NCI-H774 (cell line): ENCODE measurements at places on chromosomes 3 and 15.

GRCh38 chr15:66101715-66102395 is 151.7 kb downstream of the MEGF11 start:
- DNase-seq: no peak

DNA sequence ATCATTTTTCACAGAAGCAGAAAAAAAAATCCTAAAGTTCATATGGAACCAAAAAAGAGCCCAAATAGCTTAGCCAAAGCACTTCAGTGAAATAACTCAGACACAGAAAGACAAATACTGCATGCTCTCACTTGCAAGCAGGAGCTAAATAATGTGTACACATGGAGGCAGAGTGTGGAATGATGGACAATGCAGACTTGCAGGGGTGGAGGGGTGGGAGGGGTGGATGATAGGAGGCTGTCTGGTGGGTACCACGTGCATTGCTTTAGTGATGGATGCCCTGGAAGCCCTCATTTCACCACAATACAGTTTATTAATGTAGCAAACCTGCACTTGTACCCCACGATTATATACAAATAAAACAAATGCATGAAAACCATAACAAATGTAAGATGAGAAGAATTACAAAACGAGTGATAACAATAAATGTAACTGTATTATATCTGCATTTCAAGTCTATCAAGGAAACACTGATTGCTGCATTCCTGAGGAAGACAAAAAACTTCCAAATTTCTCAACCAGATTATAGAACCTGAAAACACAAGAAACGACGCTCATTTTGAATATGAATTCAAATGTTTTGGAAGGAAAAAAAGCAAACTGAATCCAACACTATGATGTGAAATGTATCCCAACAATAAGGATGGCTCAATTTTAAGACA is 96.5 kb downstream of the DLG1 start:
- DNase-seq: no peak

DNA sequence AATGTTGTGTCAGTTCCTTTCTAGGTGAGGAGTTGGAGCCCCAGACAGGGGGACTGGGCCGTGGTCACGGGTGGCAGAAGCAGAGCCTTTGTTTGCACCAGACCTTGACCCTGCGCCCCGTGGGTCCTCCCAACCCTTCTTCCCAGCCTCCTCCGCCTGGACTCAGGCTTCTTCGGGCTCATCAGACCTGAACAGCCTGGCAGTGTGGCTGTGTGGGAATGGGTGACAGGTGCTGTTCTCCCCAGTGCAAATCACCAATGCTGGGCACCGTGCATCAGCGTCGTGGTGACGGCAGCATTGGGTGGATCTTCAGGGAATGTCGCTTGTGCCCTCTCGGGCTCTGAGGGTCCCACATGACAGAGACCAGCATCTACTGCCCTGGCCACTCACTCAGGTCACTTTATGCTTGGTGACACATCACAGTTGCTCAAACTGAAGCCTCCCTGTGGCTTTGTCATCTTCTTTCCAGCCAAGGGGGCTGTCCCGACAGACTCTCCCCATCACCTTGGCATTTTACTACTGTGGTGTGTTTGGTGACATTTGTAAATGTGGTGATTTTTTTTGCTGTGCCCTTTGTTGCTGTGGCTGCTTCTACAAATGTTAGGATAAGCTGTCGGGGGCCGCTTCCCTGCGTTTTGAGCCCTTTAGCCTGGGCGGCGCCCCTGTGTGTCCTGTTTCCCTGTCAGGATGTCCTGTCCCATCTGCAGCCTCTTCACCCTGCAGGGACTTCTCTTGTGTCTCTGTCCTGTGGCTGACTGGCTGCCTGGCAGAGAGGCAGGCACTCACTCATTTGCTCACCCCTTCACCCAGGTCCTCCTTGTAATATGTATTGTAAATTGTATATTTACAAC is 14.5 kb downstream of the APBA2 start:
- no peak for DNase-seq

DNA sequence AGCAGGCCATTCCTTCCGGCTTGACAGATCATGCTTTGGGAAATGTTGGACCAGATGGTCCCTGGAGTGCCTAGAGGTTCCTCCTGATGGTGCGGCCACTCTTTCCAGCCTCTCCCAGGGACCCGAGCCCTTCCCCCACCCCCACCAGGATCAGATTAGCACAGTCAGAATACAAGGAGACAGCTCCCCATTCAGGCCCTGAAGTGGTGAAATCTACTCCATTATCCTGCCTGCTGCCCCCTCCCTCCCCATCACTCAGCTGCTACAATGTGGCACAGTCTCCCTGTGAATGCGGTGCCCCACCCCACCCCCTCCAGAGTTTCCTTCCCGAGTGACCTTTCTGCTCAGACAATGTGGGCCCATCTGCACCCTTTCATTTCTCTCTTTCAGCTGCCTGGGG is 29.4 kb downstream of the RNU5B-1 start:
- no peak for DNase-seq

DNA sequence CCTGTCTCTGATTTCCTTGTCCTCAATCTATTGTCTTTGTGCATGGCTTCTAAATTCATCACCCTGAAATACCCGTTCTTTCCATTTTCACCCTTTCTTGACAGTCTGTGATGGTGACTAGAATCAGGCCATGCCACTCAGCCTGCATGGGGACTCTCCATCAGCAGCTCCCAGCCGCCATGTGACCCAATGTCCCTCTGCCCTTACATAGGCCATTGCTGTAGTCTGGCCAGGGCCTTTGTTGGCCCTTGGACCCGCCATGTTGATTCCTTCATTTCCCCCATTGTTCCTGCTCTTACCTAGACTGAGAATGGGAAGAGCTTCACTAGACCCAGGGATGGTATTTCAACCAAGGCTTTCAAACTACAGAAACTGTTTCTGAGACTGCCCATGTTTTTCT is 45.8 kb downstream of the SPSB4 start:
- no peak for DNase-seq

DNA sequence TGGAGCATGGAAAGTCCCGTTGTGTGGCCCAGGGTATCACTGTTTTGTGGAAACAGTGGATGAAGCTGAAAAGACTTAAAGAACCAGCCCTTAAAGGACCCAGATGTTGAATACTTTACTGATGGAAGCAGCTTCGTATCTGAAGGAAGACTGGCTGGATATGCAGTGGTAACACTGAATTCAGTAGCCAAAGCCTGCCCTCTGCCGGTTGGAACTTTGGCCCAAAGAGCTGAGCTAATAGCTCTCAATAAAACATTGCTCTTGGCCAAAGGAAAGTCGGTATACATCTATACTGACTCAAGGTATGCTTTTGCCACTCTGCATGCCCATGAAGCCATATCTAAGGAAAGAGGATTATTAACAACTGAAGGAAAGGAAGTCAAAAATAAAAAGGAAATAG is 885.4 kb downstream of the PDCD6IP start:
- DNase-seq: peak; percentile 29

DNA sequence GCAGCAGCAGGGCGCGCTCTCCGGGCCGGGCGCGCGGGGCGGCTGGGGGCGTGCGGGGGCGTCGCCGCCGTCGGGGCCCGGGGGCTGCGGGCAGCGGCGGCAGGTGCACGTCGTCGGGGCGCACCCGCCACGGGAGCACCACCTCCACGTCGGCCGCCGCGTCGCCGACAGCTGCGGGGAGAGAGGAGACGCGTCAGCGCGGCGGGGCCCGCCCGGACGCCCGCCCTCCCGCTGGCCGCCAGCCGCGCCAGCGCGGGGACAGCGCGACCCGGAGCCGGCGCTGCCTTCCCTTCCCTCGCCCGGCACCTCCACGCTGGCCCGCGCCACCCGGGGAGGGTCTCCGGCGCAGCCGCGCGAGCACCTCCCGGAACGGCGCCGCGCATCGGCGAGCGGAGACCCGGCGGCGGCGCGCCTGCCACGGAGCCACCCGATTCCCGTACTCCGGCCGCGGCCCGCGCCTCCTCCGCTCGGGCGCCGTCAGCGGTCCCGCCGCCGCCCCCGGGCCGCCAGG is 481 bp downstream of the ADAMTS17 start:
- no peak for DNase-seq

GRCh38 chr3:184532940-184533732 is 28.4 kb upstream of the EPHB3 start:
- no peak for DNase-seq
